ENCODE measurements at places on chromosomes 1 and 21.

DNA sequence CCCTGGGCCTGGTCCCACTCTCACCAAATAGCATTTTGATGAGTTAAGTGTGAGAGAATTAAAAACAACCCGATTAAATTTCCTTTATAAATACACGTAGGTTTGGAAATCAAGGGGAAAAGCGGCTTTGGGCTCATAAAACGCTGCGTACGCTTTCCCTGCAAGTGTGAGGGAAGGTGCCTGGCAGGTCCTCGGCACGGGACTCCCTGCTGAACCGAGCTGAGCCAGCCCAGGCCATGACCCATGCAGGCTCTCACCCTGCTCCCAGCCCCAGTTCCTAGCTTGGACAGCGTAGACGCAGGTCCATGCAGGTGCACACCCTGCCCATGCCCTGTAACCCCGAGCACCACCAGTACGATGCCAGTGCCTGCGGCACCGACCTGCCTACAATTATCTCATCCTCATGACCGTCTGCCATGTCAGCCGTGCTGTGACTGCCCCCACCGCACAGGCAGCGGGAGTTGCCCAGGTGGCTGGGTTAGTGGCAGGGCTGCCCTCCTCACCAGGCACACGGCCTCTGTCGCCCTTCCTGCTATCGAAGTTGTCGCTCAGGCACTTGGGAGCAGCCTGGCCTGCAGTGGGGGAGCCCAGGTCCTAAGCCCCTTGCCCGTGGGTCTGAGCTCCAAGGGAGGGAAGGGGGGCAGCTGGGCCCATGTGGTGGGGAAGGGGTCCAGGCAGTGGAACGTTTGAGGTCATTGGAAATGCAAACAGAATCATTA is 41.0 kb upstream of the ACTRT2 start:
- no peak for DNase-seq

GRCh38 chr21:30227633-30228404 is 11.9 kb upstream of the CLDN8 start:
- DNase-seq = no peak

DNA sequence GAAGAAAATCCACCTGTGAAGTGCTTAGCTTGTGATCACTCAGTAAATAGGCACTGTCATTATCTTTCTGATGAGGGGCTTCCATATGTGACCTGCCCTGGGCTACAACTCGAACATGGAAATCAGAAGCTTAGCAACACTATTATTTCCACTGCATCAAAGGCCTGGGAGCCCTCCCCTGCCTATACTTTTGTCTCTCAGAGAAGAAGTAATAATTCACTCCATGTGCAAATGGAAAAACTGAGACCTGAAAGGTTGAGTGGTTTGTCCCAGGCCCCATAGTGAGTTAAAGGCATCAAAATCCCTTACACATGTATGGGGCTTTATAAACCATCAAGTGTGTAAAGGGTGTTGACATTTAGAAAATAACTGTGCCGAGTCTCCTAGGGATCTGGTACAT is 20.9 kb downstream of the SOX13 start:
- no peak for DNase-seq

DNA sequence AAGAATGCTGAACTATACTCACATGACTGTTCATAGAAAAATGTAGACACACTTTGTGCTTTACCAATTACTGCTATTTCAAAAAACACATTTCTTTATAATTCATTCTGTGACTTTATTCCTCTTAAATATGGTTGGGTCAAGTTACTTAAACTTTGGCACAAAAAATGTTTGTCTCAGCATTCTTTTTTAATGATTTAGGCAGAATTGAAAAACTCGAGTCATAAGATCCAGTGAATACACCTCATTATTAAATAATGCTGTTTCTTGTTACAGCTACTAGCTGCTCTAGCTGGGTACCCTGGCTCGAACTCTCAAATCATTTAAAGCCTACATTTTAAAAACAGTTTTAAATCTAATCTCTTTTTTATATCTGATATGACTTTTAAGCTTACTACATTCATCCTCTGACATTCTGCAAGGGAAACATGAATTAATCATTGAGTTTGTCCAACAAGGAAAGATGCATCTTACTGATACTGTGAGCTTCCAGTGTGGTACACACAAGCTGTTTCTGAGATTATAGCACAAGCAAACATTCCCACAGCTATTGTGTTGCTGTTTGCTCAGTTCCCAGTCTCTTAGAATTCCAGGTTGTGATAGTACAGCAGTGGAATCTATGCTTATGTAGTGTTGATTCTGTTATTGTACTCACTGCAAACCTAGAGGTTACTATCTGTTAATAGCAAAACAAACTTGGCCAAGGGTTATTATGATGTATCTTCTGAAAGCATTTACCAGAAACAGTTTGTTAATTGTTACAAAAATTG is 746.5 kb downstream of the USP25 start:
- DNase-seq = no peak

DNA sequence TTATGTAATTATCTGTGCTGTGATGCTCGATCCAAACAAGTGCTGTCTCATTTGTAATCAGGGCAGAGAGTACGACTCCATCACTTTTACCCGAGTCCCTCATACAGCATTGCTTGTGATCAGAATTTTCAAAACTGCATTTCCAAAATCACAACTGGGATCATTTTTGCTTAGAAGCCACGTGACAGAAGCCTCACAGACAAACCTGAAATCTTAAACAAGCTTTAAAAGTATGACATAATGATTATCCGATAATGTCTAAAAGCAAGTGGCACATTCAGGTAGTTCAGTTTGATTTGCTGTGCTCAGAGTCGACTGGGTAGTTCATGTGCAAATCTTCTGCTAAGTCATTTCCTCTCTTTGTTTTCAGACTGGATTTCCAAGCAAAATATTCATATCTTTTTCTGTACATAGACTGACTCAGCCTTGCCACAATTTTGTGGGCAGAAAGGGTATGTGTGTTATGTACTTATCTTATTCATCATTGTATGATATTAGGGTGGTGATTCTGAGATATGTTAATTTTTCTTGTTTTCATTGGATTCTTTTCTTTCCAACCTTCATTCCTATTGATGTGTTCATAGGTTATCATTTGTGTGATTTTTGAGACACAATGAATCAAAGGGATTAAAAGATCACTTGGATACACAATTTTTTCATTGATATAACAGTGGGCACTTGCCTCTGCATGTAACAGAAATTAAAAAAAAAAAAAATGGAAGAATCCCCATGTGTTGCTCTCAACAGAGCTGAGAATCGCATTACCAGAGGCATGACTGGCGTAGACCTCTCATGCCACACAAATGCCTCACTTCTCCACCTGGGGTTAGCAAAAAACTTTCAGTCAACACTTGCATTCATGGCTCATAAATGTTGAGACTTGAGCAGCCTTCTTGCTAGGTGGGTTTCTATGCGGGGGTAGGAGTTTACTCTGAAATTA is 355.7 kb downstream of the LTN1 start:
- DNase-seq = no peak

GRCh38 chr1:7584157-7584556 is 186.9 kb upstream of the VAMP3 start:
- no peak for DNase-seq

DNA sequence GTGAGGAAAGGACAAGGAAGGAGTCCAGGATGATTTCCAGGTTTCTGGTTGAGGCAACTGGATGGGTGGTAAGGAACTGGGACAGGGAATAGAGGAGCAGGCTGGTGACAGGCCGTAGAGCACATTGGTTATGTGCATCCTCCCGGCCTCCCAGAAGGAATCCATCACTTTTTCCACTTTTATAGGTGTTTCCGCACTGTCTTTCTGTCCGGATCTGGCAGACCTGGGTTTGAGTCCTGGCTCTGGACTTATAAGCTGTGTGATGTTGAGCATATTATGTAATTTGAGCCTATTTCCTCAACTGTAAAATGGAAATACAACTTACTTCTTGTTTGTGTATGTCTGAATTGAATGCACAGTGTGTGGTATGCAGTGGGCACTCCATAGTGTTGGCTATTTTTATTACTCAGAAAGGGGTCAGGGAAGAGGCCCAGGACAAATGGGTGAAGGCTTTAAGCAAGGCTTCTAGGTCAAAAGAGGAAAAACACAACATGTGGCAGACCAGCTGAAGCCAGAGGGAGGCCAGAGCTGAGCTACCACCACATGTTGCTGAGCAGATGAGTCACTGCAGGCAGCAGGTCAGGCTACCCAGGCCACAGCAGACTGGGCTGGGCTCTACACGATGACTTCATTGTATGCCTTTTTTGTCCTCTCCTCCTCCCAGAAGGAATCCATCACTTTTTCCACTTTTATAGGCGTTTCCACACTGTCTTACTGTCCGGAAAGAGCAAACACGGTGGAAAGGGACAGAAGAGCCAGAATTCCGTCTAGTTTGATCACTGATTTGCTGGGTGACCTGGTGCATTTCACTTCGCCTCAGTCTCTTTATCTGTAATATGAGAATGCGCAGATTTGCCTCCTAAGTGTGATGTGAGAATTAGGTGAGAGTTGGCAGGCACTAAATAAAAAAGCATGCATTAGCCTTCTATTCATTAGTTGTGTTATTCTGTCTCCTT is 791 bp upstream of the MAST2 start:
- DNase-seq = no peak

DNA sequence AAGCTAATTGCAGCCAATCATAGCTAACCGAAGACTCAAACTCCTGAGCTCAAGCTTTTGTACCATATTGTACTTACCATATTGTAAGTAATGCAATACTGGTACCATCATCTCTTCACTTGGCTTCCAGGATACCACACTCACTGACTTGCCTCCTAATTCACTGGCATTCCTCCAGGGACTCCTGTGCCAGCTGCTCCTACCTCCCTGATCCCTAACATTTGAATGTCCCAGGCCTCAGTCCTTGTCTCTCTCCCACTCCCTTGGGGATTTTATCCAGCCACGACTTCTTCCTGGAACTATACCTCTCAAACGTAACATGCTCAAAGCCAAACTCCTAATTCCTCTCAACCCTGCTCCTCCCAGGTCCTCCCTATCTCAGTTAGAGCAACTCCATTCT is 33.8 kb downstream of the USP48 start:
- no peak for DNase-seq

DNA sequence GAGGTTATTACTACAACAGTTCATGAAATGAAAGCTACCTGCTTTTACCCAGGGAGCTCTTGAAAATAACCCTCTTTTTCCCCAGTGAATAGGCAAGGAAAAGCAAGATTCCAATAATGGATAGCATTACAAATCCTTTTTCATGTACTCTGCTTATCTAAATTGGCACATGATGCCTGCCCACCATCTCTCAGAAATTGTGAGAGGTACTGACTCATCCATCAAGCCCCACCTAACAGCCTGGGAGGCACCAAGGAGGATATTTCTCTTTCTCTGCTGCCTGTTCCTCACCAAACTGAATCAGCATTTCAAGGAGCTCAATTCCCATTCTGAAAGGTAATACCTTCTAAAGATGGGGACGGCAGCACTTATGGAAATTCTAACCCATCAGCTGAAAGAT is 34.4 kb downstream of the PALMD start:
- no peak for DNase-seq

DNA sequence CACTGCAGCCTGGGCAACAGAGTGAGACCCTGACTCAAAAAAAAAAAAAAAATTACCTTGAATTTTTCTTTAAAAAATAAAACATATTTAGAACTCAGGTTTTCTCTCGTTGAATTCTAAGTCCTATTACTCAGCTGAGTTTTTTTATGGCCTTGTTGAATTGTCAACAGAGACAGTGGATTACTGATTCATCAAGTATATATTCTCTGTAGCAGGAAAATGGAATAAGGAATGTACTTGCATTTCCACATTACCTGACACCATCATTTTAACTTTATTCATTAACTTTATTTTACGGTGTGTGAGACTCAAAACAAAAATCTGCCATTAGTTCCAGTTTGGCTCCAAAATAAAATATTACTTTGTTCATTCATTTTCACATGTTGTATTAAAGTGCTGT is 53.8 kb upstream of the APP start:
- no peak for DNase-seq

- DNase-seq = no peak
Measured at GRCh38 chr1:51417496-51418383, 87.4 kb upstream of the TTC39A start.

- no peak for DNase-seq
Measured at GRCh38 chr1:41641475-41641814, 157.0 kb upstream of the EDN2 start.

Data from CD4-positive, alpha-beta T cell treated with Interleukin-4 for 4 hours (primary cell).